ENCODE measurements at places on chromosomes 3 and 15.
A peak's percentile ranks its signal among the peaks of the same experiment; 100 is the strongest.

GRCh38 chr3:87288446-87288845 is 12.1 kb upstream of the POU1F1 start:
- DNase-seq = no peak

DNA sequence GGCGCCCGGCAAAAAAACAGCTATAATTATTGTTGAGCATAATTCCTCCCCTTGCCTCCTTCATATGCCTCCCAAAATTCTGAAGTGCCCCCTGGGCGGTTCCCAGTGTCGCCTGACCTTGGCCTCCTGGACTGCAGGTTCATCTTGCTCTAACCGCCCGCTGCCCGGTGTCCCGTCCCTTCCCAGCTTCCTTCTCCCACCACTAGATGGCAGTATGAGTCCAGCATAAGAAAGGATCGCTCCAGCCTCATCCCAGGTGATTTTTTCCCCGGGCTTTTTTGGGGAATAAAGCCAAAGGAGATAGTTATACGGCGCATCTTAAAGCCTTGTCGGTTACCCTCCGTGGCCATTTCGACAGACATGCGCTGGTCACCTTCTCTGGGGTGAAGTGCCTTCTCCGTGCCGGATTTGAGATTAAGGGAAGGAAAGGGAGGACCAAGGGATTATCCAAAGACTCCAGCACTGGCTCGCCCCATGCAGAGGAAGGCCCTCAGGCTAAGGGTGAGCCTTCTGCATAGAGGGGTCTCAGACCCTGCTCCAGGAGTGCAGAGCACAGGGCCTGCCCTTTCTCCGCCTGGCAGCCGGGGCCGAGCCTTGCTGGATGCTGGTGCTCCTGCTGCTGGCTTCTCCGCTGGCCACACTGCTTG is 45.8 kb upstream of the TRA2B start:
- peak; percentile 80 for DNase-seq

DNA sequence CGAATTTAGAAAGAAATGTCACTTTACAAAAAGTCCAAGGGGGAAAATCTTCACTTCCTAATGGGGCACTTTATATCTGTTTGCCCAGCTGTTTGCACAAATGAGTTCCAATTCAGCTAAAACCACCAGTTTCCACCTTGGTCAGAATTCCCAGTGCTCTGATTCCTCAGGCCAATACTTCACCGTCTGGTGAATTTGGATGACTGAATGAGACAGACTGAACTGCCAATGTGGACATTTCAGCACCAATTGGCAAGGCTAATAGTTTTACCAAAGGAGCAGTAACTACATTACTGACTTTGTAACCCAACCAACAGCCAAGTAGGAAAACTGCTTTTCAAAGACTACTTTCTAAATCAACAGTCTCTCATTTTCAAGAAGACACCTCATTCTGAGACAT is 51.8 kb downstream of the ABI3BP start:
- no peak for DNase-seq

DNA sequence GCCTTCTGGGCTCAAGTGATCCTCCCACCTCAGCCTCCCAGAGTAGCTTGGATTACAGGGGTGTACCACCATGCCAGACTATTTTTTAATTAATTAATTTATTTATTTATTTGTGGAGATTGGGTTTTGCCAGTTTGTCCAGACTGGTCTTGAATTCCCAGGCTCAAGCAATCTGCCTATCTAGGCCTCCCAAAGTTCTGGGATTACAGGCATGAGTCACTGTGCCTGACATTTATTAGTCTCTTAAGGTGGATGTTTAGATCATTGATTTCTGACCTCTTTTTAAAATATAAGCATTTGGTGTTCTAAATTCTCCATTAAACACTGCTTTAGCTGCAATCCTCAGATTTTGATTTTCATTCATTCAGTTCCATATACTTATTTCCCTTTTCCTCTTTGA is 15.6 kb downstream of the FBXW12 start:
- no peak for DNase-seq

- no peak for DNase-seq
Observed at GRCh38 chr3:64080616-64081234, 57.4 kb upstream of the PSMD6 start.

DNA sequence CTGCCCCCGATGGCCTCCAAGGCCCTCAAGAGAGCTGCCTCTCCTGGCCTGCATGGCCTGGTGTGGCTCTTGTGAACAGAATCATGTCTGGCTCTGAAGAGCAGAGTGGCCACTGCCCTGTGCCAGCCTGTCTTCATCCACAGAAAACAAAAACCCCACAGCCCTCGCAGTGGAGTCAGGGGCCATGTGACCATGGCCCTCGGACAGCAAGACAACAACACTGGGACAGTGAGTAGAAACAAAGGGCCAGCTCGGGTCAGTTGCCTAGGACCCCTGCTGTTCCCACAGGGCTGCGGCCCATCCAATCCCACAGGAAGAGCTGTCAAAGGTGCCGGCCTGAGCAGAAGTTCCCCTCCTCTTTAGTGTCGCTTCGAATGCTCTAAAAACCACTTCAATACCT is 72.5 kb downstream of the UMPS start:
- no peak for DNase-seq

GRCh38 chr3:120793601-120794000 is 51.1 kb downstream of the GTF2E1 start:
- no peak for DNase-seq

All from lung (tissue), 17 donors.